ENCODE measurements at places on chromosomes 2 and 18.

DNA sequence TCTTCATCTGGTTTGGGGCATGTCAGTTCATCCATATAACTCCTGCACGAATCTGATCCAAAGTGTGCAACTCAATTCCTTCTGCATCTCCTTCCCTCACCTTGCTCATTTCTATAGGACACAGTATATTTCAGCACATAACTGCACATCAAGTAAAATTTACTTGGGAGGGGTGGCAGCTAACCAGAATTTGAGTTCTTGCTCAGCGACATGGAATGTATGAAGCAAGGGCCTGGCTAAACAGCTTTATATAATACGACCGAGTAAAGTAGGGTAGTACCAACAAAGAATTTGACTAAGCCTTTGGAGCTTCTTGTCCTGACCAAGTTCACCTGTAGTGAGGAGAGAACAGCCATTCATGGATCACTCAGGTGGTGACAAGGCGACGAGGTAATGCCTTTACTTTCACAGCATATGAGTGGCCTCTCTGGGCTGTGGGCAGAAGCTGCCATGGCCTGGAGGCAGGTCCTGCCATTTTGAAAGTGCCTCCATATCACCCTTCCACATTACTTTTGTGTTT, 570.2 kb upstream of the TNP1 start:
- DNase-seq, result no peak

GRCh38 chr18:68703326-68703725, 11.6 kb downstream of the TMX3 start:
- no peak for DNase-seq

DNA sequence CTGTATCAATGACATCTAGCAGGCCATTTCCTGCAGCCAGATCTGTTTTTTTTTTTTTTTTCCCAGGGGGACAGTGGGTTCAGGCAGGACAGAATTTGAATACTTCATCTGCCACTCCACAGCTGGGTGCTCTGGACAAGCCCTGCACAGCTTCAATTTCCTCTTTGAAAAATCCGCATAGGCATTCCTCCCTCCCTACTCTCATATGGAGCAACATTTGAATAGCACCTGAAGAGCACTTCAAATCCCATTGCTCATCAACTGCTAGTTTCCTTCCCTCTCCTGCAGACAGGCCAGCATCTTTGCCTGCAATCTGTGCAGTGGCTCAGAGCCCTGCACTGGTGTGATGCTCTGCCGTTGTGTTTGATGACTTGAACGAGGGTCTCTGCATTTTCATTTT, 326.3 kb downstream of the TSN start:
- DNase-seq, result no peak

GRCh38 chr2:212299943-212300342, 238.7 kb downstream of the ERBB4 start:
- DNase-seq, result no peak

Data from activated CD4-positive, alpha-beta T cell treated with anti-CD3 and anti-CD28 coated beads for 4 hours (primary cell).